ENCODE measurements at places on chromosomes 3 and 15.
A peak's percentile ranks its signal among the peaks of the same experiment; 100 is the strongest.

GRCh38 chr15:64209680-64210334 is 47.0 kb upstream of the PPIB start:
- peak; percentile 33 for DNase-seq

DNA sequence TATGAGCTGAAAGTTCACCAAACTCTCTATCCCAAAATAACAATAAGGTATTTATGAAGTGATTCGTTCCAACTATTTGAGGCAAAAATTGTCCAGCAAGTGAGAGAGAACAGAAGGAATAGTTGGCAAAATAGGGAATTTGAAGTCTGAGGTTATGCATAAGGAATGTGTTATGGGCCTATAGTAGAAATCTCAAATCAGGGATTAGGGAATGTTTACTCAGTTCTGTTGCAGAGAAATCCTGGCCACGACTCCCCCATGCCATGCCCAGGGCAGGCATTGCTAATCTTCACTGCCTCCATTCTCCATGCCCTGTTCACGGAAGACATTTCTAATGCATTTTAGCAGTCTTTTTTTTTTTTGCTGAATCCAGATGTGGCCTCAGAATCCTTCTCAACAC is 58.6 kb downstream of the FLNB start:
- no peak for DNase-seq

GRCh38 chr3:158768881-158769543 is 32.8 kb upstream of the MFSD1 start:
- no peak for DNase-seq

- DNase-seq = no peak
Measured at GRCh38 chr15:101541501-101542292, 52.2 kb upstream of the PCSK6 start.

- no peak for DNase-seq
Measured at GRCh38 chr15:42457445-42458442, 33.2 kb downstream of the ZNF106 start.

DNA sequence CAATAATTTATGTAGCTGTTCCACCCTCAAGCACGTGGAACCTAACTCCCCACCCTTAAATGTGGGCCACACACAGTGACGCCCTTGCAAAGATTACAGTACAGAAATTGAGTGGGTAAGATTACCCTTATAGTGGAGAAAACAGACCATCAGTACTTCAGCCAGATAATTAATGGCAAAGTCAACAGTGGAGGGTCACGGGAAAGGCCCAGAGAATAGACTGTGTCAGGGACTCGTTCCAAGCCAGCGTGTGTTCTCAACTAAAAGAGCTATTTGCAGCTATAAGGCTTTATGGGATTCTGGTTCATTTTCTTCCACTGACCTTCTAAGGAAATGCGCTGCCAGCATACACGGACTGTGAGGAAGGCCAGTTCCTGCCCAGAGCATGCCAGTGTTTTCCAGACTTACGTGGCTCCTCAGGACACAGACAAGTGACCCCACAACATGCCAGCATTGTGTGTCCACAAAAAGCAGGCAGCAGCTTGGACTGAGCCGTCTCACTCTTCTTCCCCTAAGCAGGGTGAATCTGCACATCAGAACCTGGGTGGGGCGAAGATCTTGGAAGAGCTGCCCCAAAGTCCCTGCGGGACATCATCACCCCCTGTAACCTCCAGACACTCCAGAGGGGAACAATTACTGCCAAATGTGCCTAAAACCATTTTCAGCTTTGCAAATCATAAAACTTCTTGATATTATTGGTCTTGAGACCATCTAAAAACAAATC is 428.5 kb downstream of the OCA2 start:
- no peak for DNase-seq

DNA sequence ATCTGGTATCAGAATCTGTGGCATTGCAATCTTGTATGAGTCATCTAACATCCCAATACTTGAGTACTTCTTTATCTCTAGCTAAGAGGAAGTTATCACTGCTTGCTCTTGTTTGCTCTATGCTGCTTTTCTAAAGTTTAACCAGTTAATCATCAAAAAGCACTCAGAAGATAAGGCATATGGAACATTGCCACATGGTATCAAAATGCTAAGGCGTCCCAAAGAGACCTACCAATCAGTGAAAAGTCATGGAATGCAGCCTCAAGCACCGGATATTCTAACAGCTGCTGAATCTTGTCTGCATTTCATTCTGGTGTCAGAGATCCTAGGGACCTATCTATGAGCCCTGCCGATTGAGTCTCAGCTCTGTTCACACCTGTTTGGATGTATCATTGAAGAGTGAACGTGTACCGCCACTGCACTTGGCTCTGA is 192.8 kb downstream of the ARPP21 start:
- DNase-seq = peak; percentile 15

GRCh38 chr3:129014148-129014547 is 13.0 kb downstream of the EFCC1 start:
- no peak for DNase-seq

DNA sequence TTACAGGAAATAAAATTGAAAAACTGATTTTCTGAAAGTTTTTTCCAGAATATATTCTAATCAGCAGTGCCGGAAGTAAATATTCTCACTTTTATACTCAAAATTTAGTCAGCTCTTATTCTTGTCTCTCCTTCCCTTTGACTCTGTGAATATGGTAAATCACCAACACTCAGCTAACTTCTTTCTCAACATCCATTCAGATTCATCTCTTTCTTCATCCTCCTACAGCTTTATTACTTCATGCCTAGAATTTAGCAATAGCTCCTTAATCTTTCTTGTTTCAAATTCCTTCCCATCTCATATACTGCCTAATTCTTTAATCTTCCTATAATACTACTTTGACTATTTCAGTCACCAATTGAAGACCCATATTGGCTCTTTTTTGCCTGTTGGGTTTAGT is 67.9 kb downstream of the FGF7 start:
- no peak for DNase-seq

- no peak for DNase-seq
Measured at GRCh38 chr3:101259485-101260341, 60.7 kb downstream of the IMPG2 start.

DNA sequence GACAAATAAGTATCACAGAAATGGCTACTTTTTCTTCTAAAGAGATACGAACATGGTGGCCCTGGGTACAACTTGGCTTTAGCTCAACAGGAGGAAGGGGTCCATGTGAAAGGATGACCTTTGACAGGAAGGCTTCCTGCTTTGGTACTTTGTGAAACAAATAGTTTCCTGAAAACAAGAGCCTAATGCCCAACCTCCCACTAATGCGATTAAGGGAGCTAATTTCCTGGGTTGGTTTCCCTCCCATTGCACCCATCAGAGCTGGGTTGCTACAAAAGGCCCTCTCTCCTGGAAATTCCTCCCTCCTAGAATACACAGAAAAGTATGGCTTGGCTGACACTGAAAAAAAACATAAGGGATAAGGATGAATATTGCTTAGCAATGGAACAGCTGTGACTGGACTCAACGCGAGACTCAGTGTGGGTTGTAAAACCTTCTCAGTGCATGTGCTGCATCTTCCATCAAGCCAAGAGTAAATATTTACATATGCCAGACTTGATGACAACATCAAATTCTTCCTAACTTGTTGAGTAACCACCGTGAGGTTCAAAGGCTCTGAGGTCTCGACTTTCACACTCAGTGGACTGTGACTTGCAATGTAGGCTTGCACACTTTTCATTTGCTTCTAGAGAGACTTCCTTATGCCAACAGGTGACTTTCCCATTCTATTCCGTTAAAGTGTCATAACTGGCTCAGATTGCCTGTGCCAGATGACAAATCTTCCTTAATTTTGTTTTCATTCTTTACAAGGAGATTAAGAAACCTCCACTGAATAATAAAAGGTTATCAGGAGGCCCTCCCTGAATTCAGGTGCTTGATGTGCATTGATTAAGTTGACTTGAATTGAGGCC is 60.1 kb downstream of the ADAMTS9 start:
- DNase-seq = no peak

GRCh38 chr15:52683580-52683979 is 4.4 kb upstream of the ATOSA start:
- no peak for DNase-seq

DNA sequence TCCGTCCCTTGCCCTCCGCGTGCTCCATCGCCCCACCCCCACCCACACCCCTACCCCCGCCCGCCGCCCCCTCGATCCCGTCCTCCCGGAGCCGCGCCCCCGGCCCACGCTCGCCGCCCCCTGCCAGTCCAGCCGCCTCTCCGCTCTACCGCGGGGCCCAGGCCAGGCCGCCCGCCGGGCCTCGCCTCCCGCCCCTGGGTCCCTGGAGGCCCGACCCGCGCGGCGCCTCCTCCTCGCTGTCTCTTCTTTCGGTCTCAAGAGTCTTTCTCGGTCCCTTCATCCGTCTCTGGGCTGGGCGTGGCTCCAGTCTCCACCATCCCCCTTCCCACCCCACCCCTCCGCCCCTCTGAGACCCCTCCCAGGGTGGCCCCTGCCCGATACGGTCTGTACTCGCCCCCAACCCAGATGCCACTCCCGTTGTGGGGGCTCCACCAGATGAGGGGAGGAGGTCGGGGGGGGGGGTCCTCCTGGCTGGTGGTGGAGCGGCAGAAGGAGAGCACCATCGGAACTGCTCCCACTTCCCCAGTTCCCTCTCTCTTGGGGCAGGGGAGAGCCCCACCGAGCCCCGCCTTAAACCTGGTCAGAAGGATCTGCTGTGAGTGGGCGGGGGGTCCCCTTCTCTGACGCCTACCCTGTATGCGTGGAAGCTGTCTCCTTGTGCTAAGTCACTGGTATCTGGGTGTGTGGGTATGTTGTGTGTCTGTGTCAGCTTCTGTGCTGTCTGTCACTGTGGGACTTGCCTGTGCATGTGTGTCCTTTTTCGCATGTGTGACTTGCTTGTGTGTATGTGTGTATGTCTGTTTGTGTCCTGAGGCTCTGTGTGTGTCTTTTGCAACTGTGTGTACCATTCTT is 1.0 kb downstream of the PRKCD start:
- peak; percentile 16 for DNase-seq

DNA sequence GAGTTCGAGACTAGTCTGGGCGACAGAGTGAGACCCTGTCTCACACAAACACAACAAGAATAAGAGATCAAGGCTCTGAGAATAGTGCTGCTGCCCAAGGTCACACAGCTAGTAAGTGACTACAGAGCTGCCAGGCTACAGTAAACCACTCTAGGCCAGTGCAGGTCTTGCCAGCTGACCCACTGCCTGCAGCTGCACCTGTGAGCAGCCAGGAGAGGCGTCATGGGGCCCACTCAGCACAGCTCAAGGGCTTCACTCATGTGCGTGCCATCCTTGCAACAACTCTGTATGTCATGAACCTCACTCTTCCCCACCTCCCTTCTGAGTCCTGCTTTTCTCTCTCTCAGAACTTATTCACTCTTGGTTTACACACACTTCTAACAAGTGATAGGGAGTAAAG is 176.7 kb downstream of the SMAD6 start:
- DNase-seq = no peak

GRCh38 chr3:47250309-47251060 is 32.1 kb downstream of the KIF9 start:
- DNase-seq = peak; percentile 28

DNA sequence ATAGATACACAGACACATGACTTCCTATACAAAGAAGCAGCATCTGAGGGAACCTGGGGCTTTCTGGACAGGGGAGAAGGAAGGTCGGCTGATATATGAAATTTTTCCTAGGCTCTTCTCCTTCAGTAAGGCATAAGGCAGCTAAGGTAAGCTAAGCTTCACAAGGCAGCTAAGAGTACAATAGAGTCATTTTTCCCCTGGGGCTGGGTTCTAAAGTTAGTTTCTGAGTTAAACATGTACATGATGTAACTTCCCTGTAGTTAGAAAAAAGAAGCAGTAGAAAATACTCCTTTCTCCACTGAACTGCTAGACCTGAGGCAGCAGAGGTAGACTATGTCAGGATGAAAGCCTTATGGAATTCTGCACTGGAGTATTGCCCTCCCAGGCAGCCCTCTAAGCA is 109.6 kb downstream of the PLD1 start:
- no peak for DNase-seq

GRCh38 chr15:58410353-58410752 is 21.4 kb upstream of the LIPC start:
- DNase-seq = no peak

- DNase-seq = no peak
Measured at GRCh38 chr3:141456301-141456625, 30.6 kb upstream of the RASA2 start.

- peak; percentile 76 for DNase-seq
Measured at GRCh38 chr15:91271565-91272153, 171.6 kb downstream of the SV2B start.

GRCh38 chr3:144989807-144990206 is 1018.2 kb downstream of the DIPK2A start:
- no peak for DNase-seq

GRCh38 chr3:172133838-172134237 is 94.5 kb downstream of the FNDC3B start:
- no peak for DNase-seq

- no peak for DNase-seq
Measured at GRCh38 chr15:73165844-73166243, 113.6 kb downstream of the NEO1 start.

DNA sequence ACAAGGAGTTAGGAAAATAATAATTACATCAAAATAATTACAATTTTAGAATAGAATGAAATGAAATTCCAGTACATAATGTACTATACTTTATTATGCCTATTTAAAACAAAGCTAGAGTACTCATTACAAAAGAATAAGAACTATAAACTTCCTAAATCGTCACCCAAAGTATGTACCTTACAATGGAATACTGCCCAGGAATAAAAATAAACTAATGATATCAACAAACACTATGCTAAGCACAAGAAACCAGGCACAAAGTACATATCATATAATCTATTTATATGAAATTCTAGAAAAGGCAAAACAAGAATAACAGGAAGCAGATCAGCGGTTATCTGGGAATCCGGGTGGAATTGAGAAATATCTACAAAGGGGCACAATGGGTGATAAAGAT is 84.7 kb downstream of the MYO9A start:
- DNase-seq = no peak

DNA sequence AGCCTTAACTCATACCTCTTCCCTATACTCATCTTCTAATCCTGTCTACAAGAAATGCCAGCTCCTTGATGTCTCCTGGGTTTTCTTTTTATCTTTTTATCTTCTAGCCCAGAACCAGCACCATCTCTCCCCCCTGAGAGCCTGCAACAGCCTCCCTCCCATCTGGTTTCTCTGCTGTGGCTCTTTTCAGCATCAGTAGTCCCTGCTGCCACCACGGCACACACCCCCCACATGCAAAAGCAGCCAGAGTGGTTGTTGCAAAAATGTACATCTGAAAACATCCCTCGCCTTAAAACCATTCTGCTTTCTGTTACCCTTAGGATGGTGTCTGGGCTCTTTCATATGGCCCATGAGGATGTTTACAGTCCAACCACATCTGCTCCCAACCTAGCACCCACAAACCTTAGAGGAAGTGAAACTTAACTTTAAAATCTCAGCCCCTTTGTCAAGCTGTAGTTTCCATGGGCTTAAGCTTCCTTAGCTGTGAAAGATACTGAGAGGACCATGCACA is 775 bp downstream of the TTC21A start:
- no peak for DNase-seq
